Transverse colon (tissue), 4 donors: ENCODE measurements at places on chromosomes 1 and 21. TPM values are rescaled to one million over a fixed set of nuclear protein-coding genes. Genes with fewer than 3 reads are reported as not detected.

GRCh38 chr21:35014302-35015041, 34.6 kb downstream of the RUNX1 start:
- no peak for DNase-seq

- no peak for DNase-seq
These were observed 408.8 kb upstream of the BEND5 start for GRCh38 chr1:49185450-49185980.

DNA sequence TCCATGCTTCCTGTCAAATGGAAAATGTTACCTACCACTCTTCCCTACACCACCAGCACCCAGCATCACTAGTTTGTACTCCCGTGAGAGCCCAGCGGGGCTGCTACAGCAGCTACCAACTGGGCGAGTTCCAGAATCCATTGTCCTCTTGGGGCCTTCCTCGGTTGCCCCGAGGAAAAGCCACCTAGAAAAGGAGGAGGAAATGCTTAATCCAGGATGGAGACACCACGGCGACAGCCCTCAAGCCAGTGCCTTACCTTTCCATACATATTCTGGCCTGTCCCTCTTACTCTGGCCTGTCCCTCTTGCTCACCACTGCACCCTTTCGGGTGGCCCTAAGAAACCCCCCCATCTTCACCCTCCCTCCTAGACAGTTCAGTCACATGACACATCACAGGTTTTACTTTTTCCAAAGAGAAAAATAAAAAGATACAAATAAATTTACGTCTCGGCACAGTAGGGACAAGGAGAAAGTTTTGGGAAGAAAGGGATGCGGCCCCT, 478 bp downstream of the RIT1 start:
- DNase-seq = no peak

DNA sequence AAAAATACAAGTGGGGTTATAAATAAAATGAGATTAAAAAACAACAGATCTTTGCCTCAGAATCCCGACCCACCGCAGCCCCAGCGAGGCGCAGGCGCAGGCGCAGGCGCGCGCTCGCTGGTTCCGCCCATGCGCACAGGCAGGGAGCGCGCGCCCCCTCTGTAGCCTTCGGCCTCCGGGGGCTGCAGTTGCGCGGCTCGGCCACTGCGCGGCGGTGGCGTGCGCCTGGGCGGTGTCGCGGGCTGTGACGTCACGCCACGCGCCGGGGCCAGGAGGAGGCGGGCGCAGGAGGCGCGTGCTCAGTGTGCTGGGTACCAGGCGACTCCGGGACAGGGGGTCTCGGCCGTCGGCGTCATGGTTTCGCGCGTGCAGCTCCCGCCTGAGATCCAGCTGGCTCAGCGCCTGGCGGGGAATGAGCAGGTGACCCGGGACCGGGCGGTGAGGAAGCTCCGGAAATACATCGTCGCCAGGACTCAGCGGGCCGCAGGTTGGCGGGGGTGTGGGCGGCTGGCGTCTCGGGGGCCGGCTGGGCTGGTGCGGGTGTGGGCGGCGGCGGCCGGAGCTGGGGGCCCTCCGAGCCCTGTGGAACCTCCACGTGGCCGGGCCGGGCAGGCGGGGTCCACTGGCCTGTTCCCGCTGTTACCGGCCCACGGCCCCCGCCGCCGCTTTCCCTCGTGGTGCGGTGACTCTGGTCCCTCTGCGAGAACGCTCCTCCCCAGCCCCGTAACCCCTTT, at the start of gene RRP1:
RRP1 (plus strand) TSS at position 302 of the 734 bp plus-strand sequence; CDS start at position 355, 53 bp downstream.
- peak; percentile 93 for DNase-seq

TAS1R1 gene
- not detected for total RNA-seq

- no peak for DNase-seq
These were observed 54.2 kb downstream of the HMCN1 start for GRCh38 chr1:185788386-185788785.

LCE1C gene
- total RNA-seq = not detected

C1orf115 gene
- total RNA-seq = 77.2 TPM

DNAH14 gene
- total RNA-seq = 10.0 TPM
